ENCODE measurements at places on chromosomes 2 and 18. TPM values are rescaled to one million over a fixed set of nuclear protein-coding genes. Genes with fewer than 3 reads are reported as not detected.
A peak's percentile ranks its signal among the peaks of the same experiment; 100 is the strongest.

- DNase-seq = no peak
Observed at GRCh38 chr2:173659509-173659908, 304.8 kb downstream of the CDCA7 start.

DNA sequence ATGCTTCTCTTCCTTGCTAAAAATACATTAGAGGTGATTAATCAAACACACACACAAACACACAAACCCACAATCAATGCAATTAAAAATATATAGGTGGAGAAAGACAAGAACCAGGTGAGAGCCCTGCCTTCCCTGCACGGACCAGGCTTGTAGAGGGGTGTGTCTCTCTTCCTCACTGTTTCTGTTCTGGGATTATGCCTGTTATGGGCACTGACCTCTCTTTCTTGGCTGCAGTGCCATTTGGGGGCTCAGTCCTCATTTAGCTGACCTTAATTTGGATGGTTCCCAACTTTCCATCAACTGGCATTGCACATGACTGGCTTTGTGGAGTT, 89.8 kb downstream of the SH3RF3 start:
- DNase-seq = peak; percentile 16

MYO5B gene
- 16.8 TPM for total RNA-seq

DNA sequence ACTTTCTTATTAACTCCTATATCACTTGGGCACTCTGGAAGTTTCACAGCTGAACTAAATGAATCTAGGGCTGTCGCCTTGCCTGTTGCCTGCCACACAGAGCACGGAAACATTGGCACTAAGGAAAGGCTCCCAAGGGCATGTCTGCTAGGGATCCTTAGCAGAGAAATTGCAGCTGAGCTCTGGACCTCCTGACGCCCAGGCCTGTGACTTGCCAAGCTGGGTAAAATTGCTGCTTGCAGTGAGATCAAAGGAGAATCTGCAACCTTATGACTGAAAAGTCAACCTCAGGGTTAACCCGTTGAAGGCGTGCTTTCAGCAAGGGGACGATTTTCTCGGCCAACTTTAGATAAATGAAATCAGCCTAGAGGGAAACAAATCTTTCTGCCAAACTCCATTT, 189.8 kb downstream of the NCK2 start:
- DNase-seq = no peak

FBXO48 gene
- 1.0 TPM for total RNA-seq

- no peak for DNase-seq
Observed at GRCh38 chr2:174568425-174568824, 29.2 kb downstream of the WIPF1 start.

- DNase-seq = peak; percentile 75
Observed at GRCh38 chr2:152038441-152038958, 60.3 kb downstream of the CACNB4 start.

DNA sequence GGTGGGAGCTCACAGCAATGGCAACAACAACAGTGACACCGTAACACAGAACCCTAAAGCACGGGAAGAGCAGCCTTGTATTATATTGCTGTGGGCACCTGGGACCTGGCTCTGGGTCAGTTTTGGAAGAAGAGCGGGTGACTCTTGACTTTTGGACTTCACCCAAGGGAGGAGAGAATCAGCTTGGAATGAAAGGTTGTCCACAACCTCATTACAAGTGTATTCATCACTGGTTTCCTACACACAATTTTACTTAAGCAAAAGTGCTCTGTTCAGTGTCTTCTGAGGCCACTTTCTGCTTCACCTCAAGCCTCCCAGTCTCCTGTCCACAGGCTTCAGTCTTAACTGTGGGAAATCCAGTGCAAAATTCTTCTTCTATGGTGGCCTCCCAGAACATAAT, 263.8 kb downstream of the KCNE4 start:
- DNase-seq = no peak

TMEM247 gene
- not detected for total RNA-seq

Data from endodermal cell (in vitro differentiated cells).